ENCODE measurements at places on chromosomes 7 and 10. TPM values are rescaled to one million over a fixed set of nuclear protein-coding genes. Genes with fewer than 3 reads are reported as not detected.
A peak's percentile ranks its signal among the peaks of the same experiment; 100 is the strongest.

PLXDC2 gene
- 16.2 TPM for total RNA-seq

BRAF gene
- 18.1 TPM for total RNA-seq

GRCh38 chr10:32790483-32790882 lies 167.5 kb downstream of the ITGB1 start:
- DNase-seq = peak; percentile 76

GRCh38 chr10:89306434-89307268 lies 4.8 kb downstream of the IFIT2 start:
- DNase-seq = no peak

GRCh38 chr10:5532307-5532605 lies 7.5 kb downstream of the CALML3 start:
- DNase-seq = no peak

DNA sequence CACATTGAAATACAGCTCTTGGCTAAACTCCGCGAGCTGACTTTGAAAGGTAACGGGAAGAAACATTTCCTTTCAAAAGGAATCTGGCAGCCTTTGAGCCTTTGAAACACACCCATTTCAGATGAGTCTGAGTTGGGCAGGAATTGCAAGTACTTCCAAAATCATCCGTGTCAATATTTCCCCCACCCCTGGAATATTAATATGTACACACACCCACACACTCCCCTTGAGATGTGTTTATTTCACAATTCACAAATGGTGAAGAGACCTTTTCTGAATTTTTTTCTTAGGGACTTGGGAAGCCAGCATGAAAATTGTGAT lies 438.7 kb upstream of the NRP1 start:
- DNase-seq = no peak

DNA sequence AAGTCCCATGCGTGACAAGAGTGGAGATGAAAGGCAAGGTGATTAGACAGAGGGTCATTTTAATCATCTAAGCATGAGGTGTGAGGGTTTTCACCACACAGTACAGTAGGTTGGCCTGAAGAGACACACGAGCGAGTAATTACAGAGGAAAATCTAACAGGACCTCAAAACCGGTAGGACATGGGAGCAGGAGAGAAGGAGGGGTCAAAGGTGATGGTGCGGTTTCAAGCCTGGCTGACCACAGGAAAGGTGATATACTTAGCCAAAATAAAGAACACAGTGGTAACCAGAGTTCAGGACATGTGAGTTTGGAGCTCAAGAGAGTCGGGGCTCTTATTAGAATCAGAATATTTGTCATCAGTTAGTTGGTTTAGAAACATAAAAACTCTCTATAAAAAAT lies 20.0 kb downstream of the GLI3 start:
- DNase-seq = no peak

DNA sequence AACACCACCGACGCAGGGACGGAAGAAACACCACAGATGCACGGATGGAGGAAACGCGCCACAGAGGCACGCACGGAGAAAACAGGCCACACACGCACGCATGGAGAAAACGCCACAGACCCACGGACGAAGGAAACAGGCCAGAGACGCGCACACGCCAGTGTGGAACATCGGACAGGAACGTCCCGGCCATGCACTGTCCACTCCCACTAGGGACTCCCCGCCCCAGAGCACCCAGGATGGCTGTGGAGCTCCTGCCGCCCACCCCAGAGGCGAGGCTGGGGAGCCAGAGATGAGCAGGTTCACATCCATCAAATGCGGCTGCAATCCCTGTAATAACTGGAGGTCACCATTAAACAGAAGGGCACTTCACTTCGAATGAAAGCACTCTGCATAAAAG lies 17.3 kb downstream of the DIP2C start:
- DNase-seq = no peak

DNA sequence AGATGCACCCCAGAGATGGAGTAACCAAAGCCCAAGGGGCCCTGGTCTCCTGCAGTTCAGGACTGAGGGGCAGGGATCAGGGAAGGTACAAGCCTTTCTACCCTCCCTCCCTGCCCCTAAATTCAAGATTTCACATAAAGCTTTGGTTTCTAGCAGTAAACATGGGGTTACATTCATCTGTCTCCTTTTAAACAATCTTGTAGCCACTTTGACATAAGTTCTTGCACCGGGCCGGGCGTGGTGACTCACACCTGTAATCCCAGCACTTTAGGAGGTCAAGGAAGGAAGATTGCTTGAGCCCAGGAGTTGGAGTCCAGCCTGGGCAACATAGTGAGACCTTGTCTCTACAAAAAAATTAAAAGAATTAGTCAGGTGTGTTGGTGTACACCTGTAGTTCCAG lies 4.0 kb upstream of the ACTR3C start:
- DNase-seq = no peak

Data from myocyte (in vitro differentiated cells).